NCI-H1092 (cell line): ENCODE measurements at places on chromosomes 5 and 9.

DNA sequence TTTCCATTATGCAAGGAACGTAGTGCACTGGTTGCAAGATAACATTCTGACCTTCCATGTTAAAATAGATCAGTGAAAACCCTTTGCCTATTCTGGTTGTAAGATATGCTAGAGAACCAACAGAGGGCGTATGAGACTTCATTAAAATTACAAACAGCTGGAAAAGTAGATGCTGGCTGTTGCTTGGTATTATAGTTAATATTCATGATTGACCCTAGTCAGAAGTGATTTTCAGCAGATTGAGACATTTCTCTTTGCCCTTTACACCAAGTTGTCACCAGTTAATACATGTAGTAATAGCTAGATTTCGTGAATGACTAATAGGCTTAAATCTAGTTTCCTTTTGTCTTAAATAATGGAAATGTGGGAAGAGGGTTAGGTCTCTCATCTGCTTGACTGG, 13.8 kb upstream of the FGF18 start:
- DNase-seq = no peak

DNA sequence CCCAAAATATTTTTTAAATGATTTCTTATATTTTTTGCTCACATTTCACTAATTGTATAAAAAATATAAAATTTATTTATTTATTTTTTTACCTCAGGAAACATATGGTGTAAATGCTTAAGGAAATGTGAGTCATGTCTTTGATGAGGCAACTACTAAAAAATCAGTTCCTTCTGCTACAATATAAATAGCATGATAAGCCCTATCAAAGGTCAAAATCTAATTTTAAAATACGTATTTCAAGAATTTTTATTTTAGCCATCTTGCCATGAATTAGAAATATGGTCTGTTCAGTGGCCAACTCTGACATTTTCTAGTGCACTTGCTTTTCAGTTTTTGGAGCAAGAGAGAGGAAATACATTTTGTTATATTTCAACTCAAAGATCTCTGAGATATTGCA, 50.5 kb downstream of the PDE4D start:
- no peak for DNase-seq

DNA sequence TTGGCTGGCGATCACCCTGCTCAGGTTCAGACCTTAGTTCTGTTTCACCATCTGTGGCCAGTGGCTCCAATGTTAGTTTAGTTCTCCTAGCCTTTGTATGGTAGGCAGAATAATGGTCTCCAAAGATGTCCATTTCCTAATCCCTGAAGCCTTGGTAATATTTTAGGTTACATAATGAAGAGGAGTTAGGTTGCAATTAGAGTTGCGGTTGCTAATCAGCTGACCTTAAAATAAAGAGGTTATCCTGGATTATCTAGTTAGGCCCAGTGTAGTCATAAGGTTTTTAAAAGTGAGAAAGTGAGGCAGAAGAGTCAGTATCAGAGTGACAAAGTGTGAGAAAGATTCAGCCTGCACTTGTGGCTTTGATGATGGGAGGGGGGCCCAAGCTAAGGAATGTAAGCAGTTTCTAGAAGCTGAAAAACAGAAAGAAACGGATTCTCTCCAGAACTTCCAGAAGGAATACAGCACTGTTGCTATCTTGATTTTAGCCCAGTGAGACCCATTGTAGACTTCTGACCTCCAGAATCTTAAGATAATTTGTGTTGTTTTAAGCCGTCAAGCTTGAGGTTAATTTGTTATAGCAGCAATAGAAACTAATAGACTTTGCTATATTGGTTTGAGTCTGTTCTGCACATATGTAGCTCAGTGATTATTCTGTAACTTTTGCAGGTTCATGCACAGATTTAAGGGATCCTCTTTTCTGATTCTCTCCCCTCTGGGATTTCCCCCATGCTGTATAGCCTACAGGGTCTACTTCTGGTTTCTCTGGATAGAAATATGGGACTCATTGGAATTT, 21.6 kb downstream of the LNPEP start:
- no peak for DNase-seq

- no peak for DNase-seq
Measured at GRCh38 chr9:136339173-136339957, 12.0 kb downstream of the GPSM1 start.

GRCh38 chr5:60274747-60275146, 381.2 kb upstream of the PDE4D start:
- DNase-seq = no peak

DNA sequence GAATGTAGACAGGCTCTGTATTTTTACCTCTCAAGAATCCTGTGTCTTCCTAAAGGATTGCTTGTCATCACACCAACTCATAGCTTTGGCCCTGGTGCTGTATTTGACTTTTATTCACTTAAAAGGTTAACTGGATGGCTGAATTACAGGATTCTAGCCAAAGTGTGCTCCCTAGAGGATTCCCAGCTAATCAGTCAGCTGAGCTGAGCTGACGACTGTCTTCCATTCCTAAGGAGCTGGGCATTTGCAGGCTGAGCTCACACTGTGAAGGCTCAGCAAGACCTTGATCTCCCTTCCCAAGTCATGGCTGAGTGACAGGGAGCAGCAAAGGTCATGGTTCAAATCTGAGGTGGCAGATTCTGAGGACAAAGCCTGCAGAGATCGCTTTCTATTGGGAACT, 59.0 kb upstream of the PALM2AKAP2 start:
- no peak for DNase-seq

DNA sequence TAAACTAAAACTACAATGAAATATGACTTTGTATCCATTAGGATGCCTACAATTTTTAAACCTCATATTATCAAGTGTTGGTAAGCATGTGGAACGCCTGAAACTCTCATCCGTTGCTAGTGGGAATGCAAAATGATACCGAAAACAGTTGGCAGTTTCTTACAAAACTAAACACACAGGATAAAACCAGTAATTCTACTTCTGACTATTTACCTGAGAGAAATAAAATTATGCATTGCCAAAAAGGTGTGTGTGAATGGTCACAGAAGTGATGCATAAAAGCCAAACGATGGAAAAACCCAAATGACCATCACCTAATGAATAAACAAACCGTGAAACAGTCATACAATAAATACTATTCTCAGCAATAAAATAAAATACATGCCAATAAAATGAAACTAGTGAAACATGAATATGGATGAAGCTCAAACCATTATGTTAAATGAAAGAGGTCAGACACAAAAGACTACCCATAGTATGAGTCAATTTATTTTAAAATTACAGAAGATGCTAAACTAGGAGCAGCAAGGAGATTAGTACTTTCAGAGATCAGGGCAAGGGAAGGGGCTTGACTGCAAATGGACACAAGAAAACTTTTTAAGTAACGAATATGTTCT, 13.4 kb downstream of the AUH start:
- DNase-seq = no peak

- DNase-seq = no peak
Measured at GRCh38 chr5:81837667-81838306, 86.9 kb upstream of the SSBP2 start.

DNA sequence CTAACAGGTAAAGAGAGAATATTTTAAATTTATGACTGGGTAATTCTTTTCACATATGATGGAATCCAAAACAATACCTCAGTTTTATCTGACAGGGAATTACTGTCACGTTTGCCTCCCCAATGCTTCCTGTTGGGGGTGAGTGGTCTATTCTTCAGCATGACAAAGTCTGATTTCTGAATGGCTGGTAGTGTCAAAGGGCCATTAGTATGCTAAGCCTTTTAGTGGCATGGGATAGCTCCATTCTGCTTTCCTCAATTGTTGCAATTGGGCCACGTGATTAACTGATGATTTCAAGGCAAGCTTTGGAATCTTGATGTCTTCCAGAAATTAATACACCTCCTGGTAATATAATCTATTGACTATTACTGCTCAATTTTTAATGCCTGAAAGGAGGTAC, 14.7 kb upstream of the NDUFS4 start:
- DNase-seq = no peak

DNA sequence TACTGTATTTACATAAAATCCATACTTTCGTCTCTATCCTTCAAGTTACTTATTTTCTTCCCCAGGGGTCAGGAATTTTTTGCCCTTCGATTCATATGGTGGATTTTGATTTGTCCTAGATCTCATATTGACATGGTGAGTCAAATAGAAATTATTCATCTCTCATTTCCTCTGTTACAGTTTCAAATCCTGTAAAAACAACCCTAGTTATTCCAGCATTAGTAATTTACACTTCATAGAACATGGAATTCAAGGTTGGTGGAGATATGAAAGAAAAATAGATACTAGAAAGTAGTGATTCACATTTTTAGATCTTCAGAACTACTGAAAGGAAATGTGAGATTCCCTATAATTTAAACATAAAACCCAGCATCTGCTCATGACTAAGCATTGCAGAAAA, 1331.0 kb upstream of the CDH9 start:
- DNase-seq = no peak

DNA sequence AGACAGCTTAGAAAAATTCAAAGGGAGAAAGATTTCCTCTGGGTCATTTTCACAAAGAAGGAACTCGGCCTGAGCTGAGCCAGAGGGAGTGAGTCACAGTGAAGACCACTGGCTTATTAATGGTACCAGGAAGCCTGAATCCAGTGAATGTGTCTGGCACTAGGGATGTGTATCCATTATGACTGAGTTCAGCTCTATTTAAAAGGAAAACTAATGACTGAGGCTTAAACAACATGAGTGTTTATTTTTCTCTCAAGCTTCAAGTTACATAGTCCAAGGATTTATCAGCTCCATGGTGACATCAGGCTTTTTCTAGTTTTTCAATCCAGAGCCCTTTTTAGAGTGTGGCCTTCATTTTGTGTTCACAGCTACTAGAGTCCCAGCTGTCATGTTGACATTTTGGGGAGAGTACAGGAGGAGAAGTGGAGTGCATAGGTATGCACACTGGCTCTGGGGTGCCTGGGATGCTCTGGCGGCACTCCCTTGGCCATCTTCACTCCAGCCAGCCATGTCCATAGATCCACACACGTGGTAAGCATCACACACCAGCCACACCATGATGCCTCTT, 159.5 kb upstream of the ERCC6L2 start:
- peak; percentile 55 for DNase-seq

DNA sequence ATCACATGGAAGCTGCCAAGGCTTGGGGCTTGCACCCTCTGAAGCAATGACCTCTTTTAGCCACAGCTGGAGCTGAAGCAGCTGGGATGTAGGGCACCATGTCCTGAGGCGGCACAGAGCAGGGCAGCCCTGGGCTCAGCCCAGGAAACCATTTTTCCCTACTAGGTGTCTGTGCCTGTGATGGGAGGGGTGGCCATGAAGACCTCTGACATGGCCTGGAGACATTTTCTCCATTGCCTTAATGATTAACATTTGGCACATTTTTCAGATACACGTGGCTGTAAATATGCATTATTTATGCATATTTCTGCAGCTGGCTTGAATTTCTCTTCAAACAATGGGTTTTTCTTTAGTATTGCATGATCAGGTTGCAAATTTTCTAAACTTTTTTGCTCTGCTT, 81.7 kb downstream of the OSMR start:
- no peak for DNase-seq

DNA sequence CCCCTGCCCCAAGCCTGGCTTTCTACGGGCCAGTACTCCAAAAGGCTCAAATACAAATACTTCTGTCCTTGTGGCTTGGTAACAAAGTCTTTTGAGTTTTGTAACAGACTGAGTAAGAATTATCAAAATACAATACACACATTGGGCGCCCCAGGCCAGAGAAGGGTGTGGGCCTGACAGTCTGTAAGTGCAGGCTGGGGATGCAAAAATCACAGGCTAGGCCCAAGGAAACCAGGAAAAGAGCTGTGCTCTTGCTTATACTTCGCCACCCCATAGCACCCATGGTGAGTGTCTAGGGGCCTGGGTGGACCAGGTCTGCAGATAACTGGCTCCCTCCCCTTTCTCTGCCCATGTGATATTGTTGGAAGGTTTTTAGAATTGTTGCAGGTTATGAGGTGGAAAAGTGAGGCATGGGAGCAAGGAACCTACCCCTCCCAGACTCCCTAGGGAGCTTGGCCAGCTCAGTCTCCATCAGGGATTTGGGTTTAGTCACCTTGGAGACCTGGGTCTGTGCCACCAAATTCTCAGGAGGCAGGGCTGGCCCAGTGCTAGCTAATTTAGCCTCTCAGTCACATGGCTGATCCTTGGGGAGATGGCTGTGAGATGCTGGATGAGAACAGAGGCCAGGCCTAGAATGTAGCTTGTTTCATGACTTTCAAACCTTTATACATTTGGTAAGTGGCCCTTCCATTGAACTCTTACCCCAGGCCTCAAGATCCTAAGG, 72.9 kb downstream of the TARS1 start:
- DNase-seq = no peak

DNA sequence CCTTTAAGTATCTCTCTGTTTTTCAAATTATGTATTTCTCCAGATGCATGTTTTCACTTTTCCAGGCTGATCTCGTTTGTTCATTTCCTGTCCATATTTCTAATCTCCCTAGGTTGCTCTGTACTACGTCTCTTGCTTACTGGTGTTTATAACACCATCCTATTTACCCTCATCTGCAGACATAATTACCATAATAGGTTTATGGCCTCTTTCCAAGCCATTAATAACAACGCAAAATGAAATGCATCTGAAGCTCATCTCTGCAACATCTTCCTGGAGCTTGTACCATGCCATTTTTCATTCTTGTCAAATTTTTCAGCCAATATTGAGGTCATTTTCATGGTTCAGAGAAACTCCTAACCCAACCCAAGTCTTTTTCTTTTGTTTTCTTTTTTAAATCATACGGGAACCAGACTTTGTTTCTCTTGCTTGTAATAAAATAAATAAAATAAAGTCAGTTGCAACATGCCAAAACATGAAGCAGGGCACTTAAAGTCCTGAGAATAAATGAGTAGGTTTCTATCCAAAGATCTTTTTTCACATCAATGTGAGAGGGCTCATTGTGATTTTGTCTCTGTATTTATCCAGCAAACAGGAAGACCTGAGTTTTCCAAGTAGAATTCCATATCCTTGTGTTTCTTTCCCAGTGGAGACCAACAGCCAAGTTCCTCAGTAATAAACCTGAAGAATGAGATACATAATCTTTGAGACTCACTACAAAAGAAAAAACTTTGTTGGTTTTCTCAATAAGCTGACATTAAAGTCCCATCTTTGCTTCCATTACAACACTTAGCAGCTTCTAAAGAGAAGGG, 37.0 kb downstream of the DPYSL3 start:
- DNase-seq = no peak

GRCh38 chr5:153636670-153637451, 146.4 kb downstream of the GRIA1 start:
- no peak for DNase-seq

DNA sequence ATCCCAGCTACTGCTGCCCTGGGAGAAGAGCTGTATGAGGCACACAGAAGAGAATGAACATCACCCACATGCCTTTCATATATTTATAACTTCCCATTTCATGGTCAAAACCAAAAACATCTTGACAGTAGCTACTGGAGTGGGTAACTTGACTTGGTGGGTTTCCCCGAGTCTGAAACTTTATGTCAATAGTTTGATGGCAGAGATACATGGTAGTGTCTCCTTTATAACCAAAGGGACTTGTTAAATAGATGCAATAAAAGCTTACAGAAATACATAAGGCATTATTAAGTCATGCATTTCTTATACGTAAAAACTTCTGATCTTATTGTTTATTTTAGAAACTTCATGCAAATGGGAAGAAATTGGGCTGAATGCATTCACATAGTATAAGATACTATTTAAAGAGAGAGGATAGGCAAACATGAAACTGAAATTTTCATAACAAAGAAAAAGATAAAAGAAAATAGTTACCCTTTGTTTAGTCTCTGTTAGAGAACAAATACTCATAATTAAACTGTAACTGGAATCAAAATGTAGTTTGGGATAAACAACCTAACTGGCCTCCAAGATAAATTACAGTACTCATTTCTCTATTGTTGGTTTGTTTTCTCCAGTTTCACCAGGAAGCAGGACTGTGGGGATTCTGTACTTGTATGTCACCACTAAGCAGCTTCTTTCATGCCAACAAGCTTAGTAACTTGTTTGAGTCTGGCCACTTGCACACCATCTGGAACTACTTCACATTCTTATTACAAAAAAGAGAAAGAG, 459.3 kb upstream of the MEF2C start:
- DNase-seq = no peak
